ENCODE measurements at places on chromosomes 7 and 10.

GRCh38 chr10:88038268-88038667, 174.8 kb downstream of the PTEN start:
- no peak for DNase-seq

- DNase-seq = no peak
These were observed 19.7 kb upstream of the NKX6-2 start for GRCh38 chr10:132805599-132805998.

DNA sequence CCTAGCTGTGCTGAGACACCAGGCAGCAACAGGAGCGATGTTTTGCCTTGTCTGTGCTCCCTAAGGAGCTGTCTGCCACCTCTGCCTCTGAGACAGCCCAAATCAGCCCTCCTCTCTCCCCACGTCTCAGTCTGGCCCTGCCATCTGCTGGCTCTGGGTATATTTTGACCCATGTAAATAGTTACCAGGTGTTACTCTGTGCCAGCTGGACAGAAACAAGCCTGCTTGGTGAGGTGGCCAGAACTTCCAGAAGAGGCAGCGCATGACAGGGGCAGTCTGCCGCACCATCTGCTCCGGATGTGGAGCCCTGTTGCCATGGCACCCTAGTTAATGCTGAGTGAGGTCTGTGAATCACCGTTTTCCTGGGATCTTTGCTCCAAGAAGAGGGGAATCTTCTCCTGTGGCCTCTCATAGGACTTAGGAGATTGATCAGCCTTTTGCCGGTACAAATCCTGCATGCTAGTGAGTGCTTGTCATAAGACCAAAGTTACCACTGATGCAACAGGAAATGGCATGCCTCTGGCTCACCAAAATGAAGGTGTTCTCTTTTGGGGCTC, 31.8 kb downstream of the GSTO2 start:
- peak; percentile 79 for DNase-seq

- no peak for DNase-seq
These were observed 7.6 kb downstream of the ARL5B start for GRCh38 chr10:18666810-18667209.

GRCh38 chr10:48417374-48417773, 110.9 kb downstream of the MAPK8 start:
- no peak for DNase-seq

DNA sequence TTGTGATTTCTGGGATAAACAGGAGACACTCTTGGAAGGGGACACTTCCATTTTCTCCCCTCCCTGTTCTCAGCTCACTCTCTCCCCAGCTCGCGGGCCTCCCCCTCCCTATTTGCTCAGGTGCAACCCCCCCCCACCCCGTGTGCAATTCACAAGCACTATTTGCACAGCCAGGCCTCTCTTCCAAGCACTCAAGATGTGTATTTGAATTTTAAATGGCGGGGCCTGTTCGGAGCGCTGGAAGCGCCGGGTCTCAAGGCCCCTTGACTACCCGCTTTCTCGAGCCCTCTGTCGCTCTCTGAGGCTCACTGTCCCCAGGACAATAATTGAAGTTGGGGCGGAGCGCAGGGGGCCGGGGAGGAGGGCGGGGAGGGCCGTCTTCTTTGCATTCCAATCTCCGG, 7.8 kb downstream of the SHH start:
- no peak for DNase-seq

DNA sequence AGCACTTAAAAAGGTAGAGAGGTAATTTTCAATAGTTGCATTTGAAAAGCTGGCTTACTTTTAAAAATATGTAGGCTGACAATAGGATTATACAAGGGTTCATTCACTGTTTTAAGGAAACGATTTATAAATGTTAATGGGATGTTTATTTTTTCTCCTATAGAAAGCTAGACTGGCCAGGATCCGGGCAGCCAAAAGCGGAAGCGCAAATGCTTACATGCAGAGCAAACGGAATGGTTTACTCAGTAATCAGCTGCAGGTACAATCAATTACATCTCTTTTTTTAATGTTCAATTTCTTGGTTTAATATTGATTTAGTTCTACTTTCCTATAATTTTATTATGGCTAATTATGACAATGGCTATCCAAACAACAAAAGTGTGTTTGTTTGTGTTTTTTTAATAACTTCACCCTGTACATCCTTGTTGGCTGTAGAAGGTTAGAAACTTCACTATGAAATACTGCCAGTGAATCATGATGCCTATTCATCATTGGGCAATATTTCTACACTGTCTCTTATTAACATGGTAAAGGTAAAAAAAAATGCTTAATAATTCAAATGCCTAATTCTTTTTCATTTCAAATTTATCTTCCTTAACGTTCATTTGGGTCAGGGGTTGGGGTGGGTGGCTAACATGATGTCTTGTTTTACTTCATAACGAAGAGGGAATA, 116.4 kb downstream of the TSPAN12 start:
- DNase-seq = peak; percentile 57

DNA sequence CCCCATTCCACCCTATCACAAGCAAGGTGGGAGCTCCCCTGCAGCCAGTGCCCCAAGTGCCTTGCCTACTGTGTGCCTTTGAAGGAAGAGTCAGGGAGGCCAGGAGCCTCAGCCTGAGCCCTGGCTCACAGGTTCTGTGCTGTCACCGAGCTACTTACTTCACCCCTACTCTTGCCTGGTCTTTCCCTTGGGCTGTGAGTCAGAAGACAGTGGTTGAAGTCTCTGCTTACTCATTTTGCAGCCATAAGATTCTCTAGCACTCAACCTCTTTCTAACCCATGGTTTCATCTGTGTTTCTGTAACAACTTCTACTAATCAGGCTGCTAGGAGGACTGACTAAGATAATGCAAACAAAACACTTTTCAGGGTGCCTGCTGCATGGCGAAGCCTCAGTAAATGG, 114.5 kb downstream of the PLCE1 start:
- DNase-seq = no peak

DNA sequence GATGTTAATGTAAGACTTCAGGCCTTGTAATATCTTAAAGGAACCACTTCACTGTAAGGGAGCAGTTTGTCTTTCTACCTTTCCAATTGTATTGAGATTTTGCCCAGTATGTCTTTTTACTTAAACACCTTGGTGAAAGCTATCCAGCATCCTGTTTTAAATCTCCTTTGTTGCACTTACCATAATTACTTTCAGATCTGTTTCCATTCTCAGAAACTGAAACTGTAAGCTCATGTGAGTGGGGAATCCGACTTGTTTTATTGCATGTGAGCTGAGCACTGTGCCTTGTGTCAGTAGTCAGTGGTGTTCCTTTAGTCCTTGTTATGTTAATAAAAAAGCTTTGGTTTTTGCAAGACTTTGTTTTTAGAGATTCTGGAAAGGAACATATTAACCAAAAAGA, 42.2 kb downstream of the BMPR1A start:
- DNase-seq = no peak

DNA sequence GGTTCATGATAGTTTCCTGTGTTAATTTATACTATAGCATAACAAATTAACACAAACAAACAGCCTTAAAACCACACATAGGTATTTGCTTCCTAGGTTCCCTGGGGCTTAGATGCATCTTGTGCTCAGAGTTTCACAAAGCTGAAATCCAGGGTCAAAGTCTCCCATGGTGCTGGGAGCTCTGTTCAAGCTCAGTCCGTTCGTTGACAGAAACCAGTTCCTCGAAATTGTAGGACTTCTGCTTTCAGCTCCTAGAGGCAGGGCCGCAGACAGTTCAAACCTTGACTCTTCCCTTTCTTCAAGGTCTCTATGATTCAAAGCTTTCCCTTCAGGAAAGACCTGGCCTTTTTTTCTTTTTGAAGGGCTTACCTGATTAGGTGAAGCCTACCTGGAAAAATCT, 90.5 kb downstream of the VSTM2A start:
- no peak for DNase-seq

GRCh38 chr7:127419196-127419595, 26.7 kb upstream of the ZNF800 start:
- DNase-seq = no peak

DNA sequence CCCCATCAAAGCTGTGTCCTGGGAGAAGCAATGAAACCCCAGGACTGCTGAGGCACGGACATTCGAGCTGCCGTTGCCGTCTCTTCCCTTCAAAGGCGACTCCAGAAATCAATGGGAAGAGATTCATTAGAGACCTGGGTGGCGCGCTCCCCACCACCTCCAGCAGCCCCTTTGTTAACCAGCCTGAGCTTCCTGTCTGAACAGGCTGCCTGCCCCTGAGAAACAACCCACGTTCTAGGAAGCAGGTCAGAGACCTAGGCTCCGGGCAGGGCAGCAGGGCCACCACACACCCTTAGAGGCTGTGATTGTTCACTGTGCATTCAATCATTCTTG, 110.9 kb upstream of the PPIF start:
- no peak for DNase-seq

GRCh38 chr10:88544140-88544870, 38.8 kb downstream of the RNLS start:
- no peak for DNase-seq

Measured in COR-L47 (cell line).